Stimulated activated CD8-positive, alpha-beta memory T cell treated with anti-CD3 and anti-CD28 coated beads, Interleukin-4, amount 100 ng/mL, for 1 hour (primary cell): ENCODE measurements at places on chromosomes 7 and 10.
A peak's percentile ranks its signal among the peaks of the same experiment; 100 is the strongest.

DNA sequence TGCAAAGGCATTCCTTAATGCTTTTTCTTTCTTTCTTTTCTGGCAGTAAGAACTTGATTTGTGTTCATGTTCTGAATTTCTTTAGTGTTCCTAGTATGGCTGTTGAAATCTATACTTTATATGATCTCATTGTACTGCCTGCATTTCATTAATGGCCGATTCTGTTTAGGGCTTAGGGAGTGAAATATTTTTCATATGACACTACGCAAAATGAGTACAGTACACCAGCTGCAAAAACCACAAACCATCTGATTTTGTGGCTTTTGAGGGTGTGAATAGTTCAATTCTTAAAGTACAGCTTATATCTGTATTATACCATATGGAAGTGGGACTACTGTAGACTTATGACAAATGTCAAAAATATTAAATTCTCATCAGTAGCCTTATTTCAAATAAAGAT is 69.1 kb upstream of the FOXP2 start:
- DNase-seq, result no peak

- no peak for DNase-seq
These were observed 17.2 kb downstream of the MDH2 start for GRCh38 chr7:76065016-76065612.

GRCh38 chr10:132103116-132103910 is 37.6 kb downstream of the JAKMIP3 start:
- DNase-seq, result no peak

DNA sequence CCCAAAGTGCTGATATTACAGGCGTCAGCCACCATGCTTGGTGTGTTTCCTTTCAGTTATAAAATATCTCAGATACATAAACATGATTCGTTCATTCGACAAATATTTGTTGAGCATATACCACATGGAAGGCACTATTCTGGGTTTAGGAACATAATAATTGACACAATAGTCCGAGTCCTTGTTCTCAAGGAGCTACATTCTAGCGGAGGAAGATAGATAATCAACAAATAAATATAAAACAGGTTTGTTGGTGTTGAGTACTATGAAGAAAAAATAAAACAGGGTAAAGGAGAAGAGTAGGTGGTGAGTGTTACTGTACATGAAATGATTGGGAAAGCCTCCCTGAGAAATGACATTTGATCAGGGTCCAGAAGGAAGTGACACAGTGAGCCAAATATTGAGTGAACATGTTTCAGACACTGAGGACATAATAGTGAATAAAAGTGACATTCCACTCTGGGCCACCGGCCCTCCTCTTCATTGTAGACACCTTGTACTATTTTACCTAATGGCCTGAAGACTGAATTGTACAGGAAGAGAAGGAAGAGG is 6.9 kb upstream of the HILPDA start:
- no peak for DNase-seq

- no peak for DNase-seq
These were observed 13.8 kb upstream of the PPIF start for GRCh38 chr10:79333513-79333912.

DNA sequence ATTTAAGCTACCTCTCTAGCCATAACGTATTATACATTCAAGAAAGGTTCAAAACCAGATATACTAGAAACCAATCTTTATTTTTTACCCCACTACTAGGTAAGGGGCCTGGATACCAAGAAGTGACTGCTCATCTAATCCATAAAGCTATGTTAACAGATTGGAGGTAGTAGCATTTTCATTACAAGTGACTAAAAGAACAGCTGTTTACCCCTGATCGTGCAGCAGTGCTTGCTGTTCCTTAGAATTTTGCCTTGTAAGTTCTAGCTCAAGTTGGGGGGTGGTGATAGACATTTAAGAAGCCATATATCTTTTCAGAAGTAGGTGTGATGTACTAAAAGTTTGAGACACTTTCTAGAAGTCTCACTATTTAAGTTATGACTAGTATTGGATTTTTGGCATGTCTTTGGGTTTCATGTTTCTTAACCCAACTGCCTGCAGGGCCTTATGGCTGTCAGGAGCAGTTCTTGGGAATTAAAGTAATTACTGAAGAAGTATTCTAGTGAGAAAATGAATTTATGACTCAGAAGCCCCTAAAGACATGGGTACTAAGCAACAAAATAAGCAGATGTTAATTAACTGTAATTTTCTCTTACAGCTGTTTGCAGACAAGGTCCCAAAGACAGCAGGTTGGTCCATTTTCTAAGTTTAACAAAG is 2.3 kb downstream of the PPIA start:
- DNase-seq, result no peak

GRCh38 chr7:51325261-51325676 is 8.7 kb upstream of the COBL start:
- no peak for DNase-seq

GRCh38 chr7:50953303-50953702 is 170.6 kb upstream of the GRB10 start:
- DNase-seq, result no peak

DNA sequence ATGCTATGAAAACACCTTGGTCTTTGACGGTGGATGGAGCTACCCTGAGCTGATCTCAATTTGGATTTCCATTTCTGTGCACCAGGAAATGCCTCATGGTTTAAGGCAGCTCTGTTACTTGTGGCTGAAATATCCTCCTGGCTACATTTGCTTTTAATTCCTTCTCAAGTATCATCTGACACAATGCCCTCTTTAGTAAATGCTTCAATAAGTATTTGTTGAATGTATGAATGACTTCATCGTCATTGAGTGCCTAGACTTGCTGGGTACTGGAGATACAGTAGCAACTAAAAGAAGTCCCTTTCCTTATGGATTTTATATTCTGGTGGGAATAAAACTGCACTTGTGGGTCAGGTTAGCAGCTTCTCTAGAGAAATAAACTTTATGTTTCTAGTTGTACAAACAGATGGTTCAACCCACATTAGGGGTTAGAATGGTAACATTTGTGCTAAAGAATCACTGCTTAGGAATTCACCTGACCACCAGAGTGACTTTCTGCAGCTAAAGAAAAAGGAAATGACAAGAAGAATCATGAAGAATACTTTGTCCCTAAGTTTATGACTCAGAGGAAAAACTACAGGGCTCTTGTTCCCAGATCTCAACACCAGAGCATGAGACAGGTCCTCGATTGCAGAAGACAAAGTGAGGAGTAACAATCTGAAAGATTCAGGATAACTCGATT is 21.8 kb upstream of the SMNDC1 start:
- no peak for DNase-seq

- no peak for DNase-seq
These were observed 265.0 kb downstream of the CAMK1D start for GRCh38 chr10:12614177-12614995.

DNA sequence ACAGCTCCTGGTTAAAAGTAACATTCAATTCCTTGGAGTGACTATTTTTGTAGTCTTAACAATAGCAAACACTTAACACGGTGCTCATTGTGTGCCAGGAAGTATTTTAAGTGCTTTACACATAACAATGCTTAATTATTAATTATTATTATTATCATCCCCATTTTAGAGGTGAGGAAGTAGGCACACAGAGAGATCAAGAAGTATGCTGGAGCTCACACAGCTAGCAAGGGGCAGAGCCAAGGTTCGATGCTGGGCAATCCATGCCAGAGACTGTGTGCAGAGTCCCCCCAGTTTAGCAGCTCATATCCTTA is 48.2 kb upstream of the SMNDC1 start:
- DNase-seq, result no peak

GRCh38 chr10:93456480-93456879 is 25.7 kb downstream of the MYOF start:
- DNase-seq, result no peak

DNA sequence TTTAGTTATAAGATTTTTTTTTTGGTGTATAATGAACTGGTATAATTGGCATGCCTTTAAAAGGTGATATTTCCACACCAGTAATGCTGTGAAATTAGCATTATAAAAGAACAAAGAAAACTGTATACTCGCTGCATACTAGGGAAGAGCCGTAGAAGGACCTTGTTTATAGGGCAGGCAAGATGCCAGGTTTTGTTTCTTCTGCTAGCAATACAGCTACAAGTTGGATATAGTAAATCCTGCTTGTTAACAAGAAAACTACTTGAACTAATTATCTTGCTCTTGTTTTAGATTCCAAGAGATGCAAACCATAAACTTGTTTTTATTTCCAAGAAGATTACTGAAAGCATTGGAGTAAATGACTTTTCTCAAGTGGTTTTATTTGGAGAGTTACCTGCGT is 1.9 kb downstream of the DNAH11 start:
- no peak for DNase-seq

DNA sequence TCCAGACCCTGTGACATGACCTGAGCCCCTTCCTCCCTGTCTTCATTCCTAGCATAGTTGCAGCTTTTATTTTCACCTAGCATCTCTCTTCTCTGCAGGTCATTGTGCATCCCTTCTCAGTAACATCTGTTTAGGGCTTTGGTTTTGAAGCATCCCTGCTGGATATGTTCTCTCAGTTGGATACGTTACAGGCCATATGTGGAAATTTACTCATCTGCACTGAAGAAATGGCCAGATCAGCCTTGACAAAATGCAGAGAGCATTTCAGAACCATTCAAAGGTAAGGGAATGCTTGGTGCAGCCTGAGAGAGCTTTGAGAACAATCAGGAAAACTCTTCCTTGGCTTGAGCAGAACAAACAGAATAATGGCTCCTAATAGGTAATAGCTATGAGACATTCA is 647.0 kb downstream of the KCNMA1 start:
- no peak for DNase-seq

DNA sequence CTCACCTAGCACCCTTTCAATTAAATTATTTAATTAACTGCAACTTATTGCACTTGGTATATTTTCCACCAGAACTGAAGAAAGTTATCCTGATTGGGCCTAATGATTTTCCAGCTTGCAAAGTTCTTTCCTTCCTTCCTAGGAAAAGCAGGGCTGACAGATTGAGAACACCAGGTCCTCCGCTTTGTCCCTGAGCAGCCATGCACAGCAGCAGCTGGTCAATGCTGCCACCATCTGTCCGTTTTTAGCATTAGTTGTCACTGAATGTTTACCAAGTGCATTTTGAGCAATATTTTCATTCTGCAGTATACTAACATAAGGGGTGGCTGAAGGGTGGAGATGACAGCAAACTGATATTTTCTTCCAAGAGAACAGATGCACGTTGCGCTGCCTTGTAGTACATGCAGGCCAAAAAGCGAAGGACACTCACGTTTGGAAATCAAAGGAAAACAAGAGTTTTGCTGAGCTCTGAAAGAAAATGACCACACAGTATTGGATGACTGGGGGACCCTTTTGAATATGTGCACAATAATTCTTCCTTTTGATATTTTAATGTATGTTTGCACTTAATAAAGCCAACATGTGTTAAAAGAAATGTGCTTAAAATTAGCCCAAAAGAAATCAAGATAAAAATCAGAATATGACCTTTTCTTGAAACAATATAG is 248.8 kb upstream of the PTN start:
- DNase-seq, result no peak

GRCh38 chr7:36986948-36987724 is 262.8 kb upstream of the AOAH start:
- peak; percentile 11 for DNase-seq

DNA sequence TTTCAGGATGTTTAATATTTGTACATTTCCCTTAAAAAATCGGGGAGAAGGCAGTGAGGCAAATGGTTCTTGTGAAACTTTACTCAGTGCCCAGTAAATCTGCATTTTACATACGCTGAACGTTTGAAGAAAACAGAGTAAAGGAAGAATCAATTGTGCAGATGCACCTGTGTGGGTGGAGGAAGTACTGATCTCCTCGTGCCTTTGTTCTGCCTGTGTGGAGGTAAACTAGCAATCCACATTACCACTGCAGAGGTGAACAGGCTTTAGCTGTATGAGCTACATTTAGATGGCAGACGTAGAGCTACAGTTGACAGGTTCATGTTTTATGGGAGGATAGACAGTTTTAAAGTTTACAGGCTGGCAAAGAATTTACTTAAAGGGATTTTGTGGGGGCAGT is 62.7 kb upstream of the VIPR2 start:
- DNase-seq, result no peak

- DNase-seq, result no peak
These were observed 89.1 kb downstream of the SMURF1 start for GRCh38 chr7:99054781-99055180.

DNA sequence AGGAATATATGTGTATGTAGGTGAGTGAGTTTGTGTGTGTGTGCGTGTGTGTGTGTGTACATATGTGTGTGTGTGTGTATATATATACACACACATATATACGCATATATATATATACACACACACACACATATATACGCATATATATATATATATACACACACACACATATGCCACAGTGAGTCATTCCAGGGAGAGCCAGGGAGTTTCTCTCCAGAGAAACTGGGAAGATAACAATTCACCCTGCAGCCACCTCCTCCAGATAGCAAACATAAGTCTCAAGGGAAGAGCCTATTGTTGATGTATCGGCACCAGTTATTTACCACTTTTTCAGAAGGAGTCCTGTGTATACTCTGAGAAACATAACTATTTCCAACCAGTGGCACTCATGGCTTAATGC is 102.3 kb upstream of the STK17A start:
- no peak for DNase-seq

DNA sequence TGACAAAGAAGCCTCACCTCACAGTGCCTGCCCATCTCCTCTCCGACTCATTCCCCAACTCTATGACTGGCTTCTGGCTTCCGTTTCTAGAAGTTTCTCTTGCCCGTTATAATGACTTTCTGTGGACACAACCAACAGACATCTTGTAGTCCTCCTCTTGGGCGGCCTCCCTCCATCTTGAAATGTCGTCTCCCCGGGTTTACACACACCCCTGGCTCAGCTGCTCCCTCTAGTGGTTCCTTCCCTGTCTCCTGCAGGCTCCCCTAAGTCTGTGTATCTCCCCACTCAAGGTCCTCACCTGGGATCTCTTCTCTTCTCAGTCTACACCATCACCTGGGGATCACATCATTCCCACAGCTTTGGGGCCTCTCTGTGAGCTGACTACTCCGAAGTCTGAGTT is 123.4 kb upstream of the NEBL start:
- no peak for DNase-seq

GRCh38 chr10:61262486-61263261 is 190.5 kb downstream of the TMEM26 start:
- DNase-seq, result no peak

DNA sequence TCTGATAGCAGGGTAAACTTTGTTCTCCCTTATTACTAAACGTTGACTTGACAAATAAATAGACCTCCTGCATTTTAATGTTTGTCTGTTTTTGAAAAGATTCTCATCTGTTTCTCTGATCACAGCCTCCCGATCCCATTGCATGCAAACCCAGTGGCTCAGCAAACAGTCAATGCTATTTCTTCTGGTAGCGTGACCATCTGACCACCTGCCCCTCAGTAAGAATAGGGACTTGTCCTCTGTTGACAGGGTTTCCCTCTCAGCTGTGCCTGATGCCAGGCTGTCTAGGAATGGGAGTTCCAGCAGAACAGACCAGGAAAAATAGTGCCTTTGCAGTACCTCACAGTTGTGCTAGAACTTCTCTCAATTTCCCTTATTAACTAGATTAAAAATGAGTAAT is 40.7 kb upstream of the EBLN1 start:
- no peak for DNase-seq

GRCh38 chr7:151869455-151869854 is 7.5 kb downstream of the PRKAG2 start:
- no peak for DNase-seq
